ENCODE measurements at places on chromosomes 2 and 18.

- no peak for DNase-seq
These were observed 147.6 kb downstream of the HDAC4 start for GRCh38 chr2:239253264-239253663.

DNA sequence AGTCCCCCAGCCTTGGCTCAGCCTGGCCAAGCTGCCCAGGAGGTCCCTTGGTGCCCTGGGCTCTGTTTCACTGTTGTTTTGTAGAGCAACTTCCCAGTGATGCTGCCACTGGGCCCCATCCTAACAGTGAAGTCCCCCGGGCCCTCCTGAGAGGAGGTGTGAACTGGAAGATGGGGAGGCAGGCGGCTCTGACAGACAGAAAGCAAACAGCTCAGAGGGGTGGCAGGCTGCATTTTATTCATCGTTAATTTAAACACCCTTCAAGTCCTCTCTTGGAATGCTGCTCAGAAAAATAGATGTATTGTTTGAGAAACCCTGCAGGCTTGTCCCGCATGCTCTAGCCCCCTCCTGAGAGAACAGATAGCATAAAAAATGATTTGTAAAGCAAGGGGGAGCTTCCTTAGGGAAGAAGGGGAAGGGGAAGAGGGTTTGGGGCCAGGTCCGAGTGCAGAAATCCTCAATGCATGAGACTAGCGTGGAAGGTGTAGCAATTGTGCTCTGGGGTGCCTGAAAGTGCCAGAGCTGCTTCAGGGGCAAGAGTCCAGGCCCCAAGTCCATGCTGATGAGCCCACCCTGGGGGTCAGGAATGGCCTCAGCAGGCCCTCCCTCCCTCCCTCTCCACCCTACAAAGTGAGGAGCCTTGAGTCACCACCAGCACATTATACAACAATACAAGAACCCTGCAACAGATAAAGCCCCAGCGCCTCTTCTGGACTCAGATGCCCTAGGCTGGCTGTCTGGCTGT, 113.6 kb downstream of the MSH2 start:
- DNase-seq = no peak

GRCh38 chr2:236236559-236237452, 27.4 kb downstream of the ASB18 start:
- DNase-seq = no peak

- no peak for DNase-seq
These were observed 88.4 kb upstream of the AFF3 start for GRCh38 chr2:100230754-100231153.

DNA sequence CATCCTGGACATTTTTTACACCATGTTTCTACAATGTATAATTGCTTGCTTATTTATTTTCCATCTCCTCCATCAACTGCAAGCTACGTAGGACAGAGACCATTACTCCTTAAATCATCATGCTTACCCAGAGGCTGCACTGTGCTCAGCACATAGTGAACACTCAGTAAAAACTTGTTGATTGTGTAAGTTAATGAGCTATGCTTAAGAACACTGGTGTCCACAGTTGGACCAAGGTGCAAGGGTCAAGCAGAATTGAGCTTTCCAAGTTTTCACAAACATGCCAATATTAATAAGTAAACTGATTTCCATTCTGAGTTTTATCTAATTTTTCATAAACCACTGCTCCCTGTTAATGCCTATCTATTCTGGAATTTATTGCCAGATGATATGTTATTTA, 464.2 kb upstream of the TCF4 start:
- no peak for DNase-seq

DNA sequence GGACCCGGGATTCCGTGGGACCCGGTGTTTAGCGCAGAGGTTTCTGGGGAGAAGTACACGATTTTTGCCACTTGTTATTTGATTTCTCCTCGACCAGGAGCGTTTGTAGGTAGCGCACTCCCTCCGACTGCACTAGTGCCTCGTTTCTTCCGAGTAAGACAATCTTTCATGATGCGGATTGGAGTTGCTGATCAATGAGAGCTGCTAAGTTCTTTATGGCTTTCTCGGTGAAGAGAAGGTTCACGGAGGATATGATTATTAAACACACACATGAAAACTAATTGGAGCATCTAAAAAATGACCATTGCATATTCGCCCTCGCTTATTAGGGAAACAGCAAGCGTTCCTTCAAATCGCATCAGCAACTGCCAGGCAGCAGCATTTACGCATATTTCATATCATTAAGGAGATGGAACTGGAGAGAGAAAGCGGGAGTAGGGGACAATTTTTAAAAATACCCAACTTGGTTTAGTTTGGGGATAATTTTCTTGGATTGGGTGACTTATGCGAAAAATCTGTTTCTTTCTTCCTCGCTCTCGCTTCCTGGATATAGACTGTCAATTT, 616 bp downstream of the EML6 start:
- no peak for DNase-seq

- DNase-seq = no peak
These were observed 11.5 kb downstream of the TNFRSF11A start for GRCh38 chr18:62336618-62337017.

- no peak for DNase-seq
These were observed 530.7 kb downstream of the ZNF804A start for GRCh38 chr2:185128996-185129395.

GRCh38 chr2:160194946-160195345, 5.1 kb downstream of the ITGB6 start:
- no peak for DNase-seq

DNA sequence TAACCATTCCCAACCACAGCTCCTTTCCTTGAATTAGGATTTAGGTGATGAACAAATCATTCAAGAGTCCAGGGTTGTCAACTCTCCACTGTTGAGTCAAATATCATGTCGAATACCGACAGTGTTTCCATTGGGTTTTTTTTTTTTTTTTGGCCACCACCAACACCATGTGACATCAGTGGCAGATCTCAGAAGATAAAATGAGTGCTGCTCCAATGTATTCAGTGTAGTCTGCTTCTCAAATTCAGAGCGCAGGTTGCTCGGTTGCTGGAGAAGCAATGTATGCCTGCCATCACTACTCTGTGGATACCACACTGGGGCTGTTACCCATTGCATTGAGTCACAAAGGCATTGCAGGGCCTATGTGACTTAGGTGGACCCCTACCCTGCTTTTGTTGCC, 10.8 kb upstream of the ATL2 start:
- no peak for DNase-seq

GRCh38 chr2:239015901-239016675, 168.2 kb downstream of the TWIST2 start:
- DNase-seq = no peak

GRCh38 chr2:240374085-240374907, 61.2 kb upstream of the GPC1 start:
- DNase-seq = no peak

DNA sequence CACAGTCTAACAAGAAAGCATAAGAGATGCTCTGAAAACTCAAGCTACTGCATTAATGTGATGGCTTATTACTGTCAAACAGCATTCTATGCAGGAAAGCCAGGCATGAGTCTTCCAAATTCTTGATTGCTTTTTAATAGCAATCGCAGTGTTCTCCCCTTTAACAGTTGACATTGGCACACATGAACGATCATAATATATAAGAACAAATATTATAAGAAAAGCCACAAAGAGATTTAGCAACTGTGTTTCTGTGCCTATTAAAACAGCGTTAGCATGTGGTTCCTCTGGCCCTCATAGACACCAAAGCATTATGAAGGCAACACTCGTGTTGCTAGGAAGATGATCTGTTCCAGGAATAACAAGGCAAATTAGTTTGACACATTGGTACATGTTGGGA, 245.0 kb downstream of the ACKR3 start:
- DNase-seq = no peak

- no peak for DNase-seq
These were observed 76.3 kb downstream of the CLHC1 start for GRCh38 chr2:55155764-55156281.

DNA sequence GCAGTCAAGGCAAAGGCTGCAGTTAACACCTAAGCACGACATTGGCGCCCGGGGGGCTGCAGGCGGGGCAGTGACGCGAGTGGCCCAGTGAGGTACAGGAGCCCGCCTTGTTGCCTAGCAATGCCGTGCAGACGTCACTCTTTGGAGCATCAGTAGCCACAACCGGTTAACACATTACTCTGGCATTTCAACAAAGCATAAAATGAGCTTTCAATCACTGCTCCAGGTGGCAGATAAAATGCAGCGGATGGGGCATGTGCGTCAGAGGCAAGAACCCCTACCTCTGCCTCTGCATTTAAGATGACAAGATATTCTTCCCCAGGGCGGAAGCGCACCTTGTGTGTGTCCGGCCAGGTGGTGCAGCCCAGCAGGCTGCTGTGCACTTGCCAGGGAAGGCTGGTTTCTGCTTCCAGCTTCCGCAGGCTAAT, 139.4 kb downstream of the MTCL1 start:
- no peak for DNase-seq

- DNase-seq = no peak
These were observed 603.5 kb downstream of the SOCS6 start for GRCh38 chr18:70892381-70892780.

DNA sequence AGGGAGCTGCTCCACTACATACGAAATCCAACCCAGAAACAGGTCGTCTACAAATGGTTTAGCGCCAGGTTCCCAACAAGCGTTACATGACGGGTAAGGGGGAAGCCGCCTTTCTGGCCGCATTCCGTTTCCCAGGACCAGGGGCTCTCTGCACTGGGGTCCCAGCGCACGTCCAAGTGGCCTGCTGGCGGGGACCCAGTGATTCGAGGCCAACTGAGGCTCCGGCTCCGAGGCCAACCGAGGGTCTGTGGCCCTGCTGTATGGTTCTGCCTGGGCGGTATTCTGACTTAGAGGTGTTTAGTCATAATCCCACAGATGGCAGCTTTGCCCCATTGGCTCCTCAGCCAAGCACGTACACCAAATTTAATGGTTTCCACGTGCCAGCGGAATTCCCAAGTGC, 127.2 kb downstream of the PKP4 start:
- DNase-seq = no peak

DNA sequence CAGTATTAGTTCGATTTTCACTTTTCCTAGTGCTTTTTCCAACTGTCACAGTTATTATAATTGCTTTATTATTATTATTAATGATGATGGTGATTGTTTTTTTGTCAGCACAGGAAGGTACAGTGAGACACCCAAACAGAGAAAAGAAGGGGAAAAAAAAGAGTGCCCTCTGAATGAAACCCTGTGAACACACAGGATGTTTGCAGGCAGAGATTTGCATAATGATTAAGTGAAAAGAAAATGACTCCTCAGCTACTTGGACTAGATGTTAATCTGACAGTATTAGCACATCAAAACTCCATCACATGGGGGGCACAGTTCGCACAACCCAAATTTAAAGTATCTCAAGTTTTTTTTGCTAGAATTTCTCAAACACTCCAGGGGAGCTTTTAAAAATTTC, 32.9 kb downstream of the ADD2 start:
- no peak for DNase-seq

- DNase-seq = no peak
These were observed 34.5 kb upstream of the CCNYL1 start for GRCh38 chr2:207676827-207677354.

GRCh38 chr2:240647503-240648154, 22.3 kb downstream of the GPR35 start:
- DNase-seq = no peak

DNA sequence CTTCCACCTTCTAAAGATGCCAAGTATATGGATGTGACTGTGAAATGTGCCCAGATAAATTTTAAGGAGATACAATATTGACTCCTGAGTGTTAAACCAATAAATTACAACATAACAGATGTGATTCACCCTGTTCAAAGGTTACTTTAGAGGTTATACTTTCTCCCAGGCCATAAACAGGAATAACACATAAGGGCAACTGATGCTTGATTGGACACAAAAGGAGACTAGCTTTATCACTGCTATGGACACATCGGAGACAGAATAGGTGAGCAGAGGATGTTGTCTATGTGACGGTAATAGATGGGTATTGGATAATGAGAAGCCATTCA, 31.9 kb upstream of the SLC25A52 start:
- no peak for DNase-seq

GRCh38 chr2:144213797-144214196, 306.1 kb downstream of the ZEB2 start:
- DNase-seq = no peak

GRCh38 chr2:236712961-236713673, 143.5 kb downstream of the ACKR3 start:
- DNase-seq = no peak

DNA sequence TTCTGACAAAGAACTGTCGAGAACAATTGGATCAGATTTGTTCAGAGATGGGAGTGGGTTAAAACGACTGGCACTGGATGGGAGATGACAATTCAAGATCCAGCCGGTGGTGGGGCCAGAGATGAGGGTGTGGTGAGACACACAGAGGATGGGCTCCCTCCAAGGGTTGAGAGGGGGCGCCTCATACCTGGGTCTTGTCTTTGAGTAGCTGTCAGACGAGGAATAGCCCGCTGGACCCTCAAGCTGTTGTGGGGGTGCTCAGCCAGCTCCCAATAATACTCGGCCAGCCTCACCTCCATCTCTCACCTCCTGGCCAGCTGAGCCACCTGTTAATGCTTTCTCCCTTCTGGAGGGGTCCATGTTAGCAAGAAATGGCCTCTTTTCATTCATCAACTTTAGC, 14.0 kb downstream of the INPP5D start:
- no peak for DNase-seq

GRCh38 chr18:40692871-40693270, 1262.2 kb upstream of the PIK3C3 start:
- DNase-seq = no peak

DNA sequence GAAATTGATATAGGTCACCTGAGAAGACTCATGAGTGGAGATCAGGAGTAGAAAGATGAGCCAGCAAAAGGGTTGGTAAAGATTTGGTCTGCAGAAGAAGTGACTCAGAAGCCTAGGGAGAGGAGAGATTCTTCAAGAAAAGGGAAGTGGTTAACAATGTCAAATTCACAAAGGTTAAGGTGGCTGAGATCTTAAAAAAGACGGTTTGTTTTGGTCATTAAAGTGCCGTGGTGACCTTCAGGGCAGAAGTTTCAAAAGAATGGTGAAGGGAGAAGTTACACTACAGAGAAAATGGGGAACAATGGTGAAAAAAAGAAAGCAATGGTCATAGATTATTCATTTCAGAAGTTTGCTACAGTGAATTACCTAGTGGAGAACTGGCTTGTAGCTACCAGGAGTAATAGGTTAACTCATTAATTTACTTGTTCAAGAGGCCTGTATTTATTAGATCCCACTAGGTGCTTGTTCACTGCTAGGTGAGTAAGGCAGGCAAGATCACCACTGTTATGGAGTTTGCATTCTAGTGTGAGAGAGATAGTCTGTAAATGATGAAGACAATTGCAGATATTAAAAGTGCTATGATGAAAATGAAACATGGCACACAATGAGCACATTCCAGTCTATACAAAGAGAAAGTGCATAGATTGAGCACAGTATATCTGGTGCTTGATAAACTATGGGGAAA, 43.0 kb downstream of the FBXO48 start:
- DNase-seq = no peak

- DNase-seq = no peak
These were observed 48.4 kb downstream of the MAP2 start for GRCh38 chr2:209472112-209472832.

DNA sequence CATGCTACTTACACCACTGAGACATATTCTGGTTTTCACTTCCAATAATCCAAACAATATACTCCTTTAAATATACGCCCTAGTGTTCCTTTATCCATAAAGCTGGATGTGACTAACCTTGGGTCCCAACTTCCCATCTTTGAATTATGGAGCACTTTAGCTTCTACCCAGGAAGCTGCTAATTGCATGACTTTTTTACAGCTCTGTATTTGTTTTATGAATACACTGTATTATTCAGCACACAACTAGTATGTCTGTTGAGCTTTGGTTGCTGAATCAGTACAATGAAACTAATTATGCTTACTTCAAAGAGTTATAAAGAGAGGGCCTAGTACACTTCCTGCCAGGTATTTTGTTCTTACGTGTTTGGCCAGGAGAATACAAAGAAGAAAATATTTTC, 118.5 kb downstream of the BAZ2B start:
- DNase-seq = no peak

- no peak for DNase-seq
These were observed 79.6 kb upstream of the REV1 start for GRCh38 chr2:99569386-99569785.

All from activated effector memory CD4-positive, alpha-beta T cell treated with Interleukin-2 at 50 U/mL for 16 hours (primary cell).